Activated CD4-positive, alpha-beta memory T cell treated with anti-CD3 and anti-CD28 coated beads for 36 hours (primary cell): ENCODE measurements at places on chromosomes 5 and 9. TPM values are rescaled to one million over a fixed set of nuclear protein-coding genes. Genes with fewer than 3 reads are reported as not detected.

DNA sequence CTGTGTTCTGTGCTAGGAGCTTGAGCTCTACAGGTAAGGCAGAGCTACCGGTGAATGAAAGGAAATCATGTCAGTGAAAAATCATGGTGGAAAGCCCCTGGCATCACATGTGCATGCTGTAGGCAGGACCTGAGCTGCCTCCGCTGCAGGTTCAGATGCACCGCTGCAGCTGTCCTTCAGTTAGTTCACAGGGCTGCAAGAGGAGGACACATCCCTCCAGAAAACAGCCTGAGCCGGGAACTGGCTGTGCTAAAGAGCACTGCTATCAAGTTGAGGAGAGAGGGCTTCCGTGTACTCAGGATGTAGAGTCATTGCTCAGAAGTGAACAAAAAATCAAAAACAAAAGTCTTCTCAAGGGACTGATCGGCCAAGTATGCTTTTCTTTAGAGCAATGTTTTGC, 138.6 kb downstream of the ERCC6L2 start:
- peak; percentile 76 for DNase-seq

The TBCA gene
- 206 TPM for total RNA-seq

The ZCCHC9 gene
- total RNA-seq, result 49.1 TPM

DNA sequence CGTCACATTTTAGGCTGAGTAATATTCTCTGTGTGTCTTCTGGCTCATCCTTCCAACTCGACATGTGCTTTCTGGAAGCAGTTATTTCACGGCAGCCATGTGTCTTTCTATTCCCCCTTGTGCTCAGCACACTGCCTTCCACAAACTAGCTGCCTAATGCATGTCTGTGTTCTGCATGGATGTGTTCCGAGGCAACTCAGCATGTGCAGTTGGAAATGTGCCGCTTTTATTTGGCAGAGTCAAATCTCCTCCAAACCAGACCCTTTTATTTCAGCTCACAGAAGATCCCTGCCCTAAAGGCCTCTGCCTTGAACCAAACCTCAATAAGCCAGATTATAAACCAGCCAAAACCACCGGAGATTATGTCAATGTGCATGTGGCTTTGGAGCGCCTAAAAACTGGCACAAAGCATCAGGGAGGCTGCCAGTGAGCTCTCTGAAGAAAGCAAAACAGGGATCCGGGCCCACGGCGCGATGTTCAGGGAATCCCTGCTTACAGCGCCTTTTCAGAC, 360.2 kb downstream of the DEPDC1B start:
- no peak for DNase-seq

The RMRP gene
- total RNA-seq, result 10,694 TPM

DNA sequence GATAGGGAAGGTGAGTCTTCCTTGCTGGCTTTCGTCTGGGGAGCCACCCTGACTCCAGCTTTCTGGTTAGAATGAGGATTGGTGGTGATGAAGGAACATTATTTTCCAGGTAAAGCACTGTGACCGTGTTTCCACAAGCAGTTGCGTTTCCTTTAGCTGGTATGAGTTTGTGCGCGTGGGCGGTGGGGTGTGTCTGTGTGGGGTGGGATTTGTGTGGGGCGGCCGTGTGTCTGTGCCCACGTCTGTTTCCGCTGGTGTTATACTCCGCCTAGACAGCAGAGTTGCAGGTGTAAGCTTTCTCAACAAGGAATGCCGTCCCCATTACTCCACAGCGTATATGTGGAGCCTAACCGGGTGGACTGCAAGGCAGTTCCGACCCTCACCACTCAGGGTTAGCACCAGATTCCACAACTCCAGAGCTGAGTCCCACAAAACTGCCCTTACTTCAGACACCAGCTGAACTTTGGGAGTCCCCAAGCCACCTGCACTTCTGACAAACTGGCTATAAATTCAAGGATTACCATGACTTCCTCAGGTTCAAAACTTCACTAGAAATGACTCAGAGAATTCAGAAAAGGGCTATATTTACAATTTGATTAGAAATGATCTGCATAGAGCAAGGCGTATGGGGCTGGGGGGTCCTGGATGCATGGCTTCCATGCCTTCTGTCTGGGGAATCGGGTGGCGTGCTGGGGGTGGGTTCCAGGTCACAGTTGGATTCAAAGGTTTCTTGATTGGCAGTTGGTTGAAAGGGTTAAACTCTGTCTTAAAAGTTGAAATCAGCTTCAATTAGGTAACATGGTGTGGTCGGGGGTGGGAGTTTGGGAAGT, 29.8 kb downstream of the PROP1 start:
- DNase-seq, result peak; percentile 23

The CCNJL gene
- not detected for total RNA-seq

The GOLM1 gene
- 2.1 TPM for total RNA-seq

DNA sequence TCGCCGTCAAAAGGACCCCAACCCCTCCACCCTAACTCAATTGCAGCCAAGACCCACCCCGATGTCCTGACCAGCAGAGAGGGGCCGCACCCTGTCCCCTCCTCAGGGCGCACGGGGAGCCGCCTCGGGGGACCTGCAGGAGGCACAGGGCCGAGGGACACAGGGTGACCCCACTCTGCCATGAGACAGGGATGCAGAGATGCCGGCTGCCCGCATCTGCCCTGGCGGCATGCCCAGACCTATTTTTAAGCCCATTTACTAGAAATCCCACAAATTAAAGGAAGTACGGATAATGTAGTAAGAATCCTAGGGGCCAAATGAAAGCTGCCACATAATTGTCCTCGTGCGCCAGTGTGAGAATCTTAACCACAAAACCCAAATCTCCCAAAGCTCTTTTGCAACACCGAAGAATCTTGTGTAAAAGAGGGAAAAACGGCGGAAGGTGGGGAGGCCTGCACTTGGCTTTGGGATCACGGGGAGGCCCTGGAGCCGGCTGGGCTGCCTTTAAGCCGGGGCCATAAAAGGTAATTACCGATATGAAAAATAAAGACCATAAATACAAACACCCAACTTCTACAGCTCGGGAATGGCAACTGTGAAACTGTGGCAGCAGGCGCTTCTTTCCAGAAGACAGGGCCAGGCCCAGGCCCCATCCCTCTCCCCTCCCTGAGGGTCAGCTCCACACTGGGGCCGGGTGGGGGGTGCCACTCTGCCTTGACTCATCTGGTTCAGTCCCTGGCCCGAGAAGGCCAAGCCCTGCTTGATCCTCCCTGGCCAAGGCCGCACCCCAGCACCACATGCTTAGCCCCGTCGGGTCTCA, 35.0 kb downstream of the NACC2 start:
- DNase-seq, result no peak

The TCF7 gene
- 59.3 TPM for total RNA-seq

DNA sequence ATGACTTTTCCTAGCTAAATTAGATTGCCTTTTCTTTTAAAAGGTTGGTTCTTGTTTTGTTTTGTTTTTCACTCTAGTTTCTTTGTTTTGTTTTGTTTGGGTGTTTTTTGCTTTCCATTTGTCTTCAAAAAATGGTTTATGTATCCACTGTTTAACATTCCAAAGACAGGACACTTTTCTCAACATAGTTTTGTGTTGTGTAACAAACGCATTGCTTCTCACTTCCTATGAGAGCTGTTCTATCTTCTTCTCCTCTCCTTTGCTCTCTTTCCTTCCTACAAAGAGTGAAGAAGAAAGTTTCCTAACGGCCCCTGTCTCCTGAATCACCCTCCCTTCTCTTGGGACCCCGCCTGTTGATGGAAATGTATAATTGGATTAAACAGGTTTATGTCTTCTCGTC, 539.7 kb downstream of the ACTL7B start:
- no peak for DNase-seq

The FAM163B gene
- not detected for total RNA-seq

The SPINK7 gene
- total RNA-seq, result not detected
